Stimulated activated CD4-positive, alpha-beta T cell treated with anti-CD3 and anti-CD28 coated beads, Interleukin-2, amount 100 ng/mL, for 48 hours (primary cell): ENCODE measurements at places on chromosomes 3 and 15.

DNA sequence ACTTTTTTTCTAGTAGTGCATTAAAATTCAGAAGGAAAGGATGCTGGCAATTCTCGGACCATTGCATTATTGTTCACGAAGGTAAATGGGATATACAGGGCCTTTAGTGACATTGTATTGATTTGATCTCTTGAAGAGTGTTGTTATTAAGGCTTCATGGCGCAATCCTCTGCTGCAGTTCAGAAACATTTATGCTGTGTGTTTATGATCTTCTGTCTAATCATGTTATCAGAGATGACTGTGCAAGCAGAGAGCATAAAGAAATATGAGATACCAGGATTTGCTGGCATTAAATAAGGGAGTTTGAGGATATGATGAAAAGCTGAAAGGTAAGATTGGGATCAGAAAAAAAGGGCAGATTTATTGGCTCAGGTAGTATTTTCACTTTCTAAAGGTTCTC, 180.6 kb downstream of the EPHA6 start:
- DNase-seq = no peak

DNA sequence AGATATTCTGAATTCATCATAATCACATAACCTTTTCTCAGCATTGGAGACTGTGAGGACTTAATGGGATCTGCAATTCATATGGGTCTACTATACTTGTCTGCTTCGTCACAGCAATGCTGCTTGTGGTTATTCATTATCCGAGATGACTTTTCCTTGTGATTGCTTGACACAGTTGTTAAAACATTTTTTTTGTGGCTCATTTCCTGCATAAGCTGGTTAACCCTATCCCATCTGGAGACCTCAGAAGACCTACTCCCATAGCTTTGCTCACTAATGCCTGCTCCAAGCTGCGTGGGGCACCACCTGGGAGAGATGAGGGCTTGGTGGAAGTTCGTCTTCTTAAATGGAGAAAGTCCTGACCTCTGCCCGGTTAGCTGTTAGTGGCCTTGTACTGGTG, 360.8 kb downstream of the CHST2 start:
- no peak for DNase-seq

- DNase-seq = no peak
Measured at GRCh38 chr3:135982404-135982761, 16.9 kb downstream of the PPP2R3A start.

GRCh38 chr3:175068587-175068986, 209.5 kb downstream of the NAALADL2 start:
- no peak for DNase-seq

DNA sequence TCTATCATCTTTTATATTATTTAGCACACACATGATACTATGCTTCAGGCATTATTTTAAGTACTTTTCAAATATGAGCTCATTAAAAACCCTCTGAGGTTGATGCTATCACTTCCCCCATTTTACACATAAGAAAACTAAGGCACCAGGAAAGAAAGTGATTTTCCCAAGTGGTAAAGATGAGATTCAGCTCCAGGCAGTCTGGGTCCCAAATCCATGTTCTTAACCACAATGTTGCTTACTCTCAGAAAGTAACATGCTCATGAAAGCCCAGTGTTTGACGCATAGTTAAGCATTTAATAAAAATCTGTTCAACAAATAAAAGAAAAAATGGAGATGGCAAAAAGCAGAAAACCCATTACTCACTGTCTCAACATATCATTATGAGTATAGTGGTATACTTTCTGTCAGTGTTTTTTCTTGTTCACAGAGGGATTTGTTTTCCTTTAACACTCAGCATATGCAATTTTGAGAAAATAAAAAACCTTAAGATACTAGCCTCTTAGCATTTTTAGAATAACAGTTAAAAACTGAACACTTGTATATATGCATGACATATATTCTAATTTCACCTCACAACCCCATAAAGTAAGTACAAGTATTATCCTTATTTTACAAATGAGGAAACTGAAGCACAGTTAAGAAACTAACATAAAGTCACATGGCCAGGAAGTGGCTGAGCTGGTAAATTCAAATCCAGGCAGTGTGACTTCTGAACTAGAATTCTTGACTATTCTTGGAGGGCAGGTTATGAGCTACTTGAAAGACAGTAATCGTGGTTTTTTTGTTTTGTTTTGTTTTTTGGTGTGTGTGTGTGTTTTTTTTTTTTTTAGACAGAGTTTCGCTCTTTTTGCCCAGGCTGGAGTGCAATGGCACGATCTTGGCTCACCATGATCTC, 10.4 kb downstream of the PEAK1 start:
- no peak for DNase-seq

DNA sequence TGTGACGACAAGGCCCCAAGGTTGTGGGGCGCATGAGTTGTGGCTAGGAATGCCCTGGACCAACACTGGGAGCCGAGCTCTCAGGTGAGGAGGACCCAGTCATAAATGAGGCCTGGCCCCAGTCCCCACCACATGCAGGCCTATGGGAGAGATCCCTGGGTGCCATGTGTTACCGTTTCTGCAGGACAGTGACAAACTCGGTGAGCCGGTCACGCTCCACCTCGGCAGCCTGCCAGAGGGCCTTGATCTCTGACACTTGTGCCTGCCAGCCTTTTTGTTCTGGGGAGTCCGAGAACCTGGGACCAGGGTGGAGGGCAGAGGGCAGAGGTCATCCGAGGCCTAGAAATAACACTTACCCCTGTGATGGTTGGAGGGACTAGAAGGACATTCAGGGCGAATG, 27.7 kb upstream of the HHATL start:
- no peak for DNase-seq
